ENCODE measurements at places on chromosomes 4 and X.

DNA sequence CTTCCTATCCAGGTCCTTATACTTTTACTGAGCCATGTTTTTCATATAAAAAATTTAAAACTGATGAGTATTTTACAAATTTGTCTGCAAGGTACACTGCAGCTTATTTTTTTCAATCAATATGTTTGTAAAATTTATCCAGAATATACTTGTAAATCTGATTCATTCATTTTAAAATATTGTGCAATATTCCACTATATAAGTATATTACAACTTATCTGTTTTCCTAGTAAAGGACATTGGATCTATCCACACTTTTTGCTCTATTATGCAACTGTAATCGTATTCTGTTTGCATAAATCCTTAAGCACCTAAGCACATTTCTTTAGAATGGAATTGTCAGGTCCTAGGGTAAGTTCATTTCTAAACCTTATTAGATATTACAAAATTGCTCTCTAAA, 49.5 kb downstream of the TBC1D9 start:
- DNase-seq: no peak

- DNase-seq: no peak
Measured at GRCh38 chr4:120266602-120267001, 200.0 kb upstream of the MAD2L1 start.

GRCh38 chr4:8393593-8394038, 46.9 kb downstream of the ACOX3 start:
- DNase-seq: no peak

- no peak for DNase-seq
Measured at GRCh38 chr4:12615822-12616221, 868.3 kb downstream of the RAB28 start.

- DNase-seq: no peak
Measured at GRCh38 chrX:148672517-148672916, 172.1 kb downstream of the AFF2 start.

- no peak for DNase-seq
Measured at GRCh38 chr4:78684325-78685079, 91.6 kb upstream of the BMP2K start.

GRCh38 chr4:16779028-16779675, 119.3 kb downstream of the LDB2 start:
- DNase-seq: no peak

- DNase-seq: no peak
Measured at GRCh38 chrX:50736656-50737055, 77.3 kb downstream of the SHROOM4 start.

DNA sequence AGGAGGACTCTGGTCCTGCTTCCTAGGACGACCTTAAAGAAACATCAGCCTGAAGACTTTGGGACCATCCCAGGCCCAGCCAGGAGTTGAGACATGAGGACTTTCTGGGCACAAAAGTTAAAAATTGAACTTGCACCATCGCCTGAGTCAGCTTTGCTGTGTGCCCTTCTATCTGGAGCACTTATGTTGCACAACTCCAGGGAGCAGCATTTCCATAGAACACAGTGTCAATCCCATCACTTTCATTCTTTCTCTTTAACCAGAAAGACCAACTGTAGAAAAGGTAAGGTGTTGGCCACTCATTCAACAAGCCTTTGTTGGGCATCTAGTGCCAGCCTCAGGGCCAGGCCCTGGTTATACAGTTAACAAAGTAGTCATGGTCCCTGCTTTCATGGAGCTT, 8.6 kb upstream of the CLDN24 start:
- no peak for DNase-seq

DNA sequence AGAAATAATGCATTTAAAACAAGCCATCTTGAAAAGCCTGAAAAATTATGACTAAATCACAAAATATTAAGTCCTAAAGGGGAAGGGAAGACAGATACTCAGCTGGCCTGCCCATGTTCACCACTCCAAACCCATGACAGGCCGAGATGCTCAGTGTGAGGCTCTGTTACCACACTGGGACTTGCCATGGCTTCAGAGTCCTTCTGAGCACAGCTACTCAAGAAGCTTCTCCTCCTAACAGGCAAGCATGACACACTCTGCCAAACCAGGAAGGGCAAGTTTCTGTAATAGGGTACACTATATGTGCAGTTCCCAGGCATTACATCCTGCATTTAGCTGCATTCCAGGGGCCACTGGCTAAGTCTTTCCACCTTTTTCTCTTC, 34.0 kb upstream of the CYBB start:
- no peak for DNase-seq

GRCh38 chr4:138090150-138090917, 151.8 kb downstream of the SLC7A11 start:
- peak; percentile 50 for DNase-seq

- DNase-seq: no peak
Measured at GRCh38 chr4:10925996-10926395, 241.4 kb upstream of the CLNK start.

GRCh38 chr4:19721587-19721986, 530.1 kb upstream of the SLIT2 start:
- no peak for DNase-seq

DNA sequence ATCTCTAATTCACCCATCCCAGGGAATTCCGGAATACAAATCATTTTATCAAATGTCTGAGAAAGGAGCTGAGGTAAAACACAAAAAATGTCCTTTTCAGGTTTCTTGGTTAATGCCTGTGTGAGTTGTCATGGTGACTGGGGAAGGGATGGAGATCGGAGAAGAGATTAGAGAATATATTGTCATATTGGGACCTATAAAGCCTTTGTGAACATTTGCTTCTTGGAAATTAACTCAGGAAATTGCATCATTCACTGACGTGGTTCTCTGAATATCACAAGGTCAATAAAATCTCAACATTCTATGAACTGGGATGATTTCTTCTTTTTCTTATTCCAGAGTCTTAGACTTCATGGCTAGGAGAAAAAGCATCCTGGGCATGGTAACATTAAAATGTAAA, 174.8 kb upstream of the GLRA2 start:
- no peak for DNase-seq

GRCh38 chr4:128590034-128590740, 219.3 kb upstream of the JADE1 start:
- peak; percentile 27 for DNase-seq

DNA sequence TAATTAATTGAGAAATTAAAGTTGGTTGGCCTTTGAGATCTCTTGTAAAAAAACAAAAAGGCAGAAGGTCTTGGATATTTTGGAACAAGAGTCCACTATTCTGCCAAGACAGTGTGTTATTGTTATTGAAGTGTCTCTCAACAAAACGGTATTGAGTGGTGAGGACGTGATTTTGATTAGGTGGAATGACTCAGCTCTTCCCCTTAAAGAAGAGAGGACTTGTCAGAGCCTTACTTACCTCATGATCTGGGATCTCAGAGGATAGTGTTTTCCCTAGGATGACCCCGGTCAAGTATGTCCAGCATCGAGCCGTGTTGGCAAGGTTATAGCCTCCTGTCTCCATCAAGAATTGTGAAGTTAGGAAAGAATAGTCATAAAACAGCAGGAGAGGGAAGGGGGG, 110.9 kb downstream of the HDAC8 start:
- no peak for DNase-seq

DNA sequence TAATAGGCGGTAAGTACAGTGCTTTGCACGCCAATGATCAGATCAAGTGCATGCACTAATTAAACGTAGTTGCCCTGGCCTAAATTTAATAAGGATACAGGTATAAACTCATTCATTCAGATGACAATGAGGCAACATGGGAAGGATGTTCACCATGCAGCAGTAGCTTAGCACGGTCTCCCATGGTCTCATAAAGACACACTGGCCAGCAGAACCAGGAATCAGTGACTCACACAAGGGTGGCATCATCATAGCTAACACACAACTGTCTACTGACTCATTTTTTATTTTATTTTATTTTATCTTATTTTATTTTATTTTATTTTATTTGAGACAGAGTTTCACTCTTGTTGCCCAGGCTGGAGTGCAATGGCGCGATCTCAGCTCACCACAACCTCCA, 42.7 kb downstream of the TMEM156 start:
- DNase-seq: no peak
